ENCODE measurements at places on chromosomes 1 and 21. TPM values are rescaled to one million over a fixed set of nuclear protein-coding genes. Genes with fewer than 3 reads are reported as not detected.

Gene ST6GALNAC5
- total RNA-seq: 6.2 TPM

Gene RGS4
- 0.74 TPM for total RNA-seq

Gene NEXN
- 2.6 TPM for total RNA-seq

- no peaks in the 10 kb centered on the region for H3K36me3 ChIP-seq
- H3K4me3 ChIP-seq: no peak overlapping the region
- H3K27ac ChIP-seq: no peak overlapping the region
- DNase-seq: no peak
Observed at GRCh38 chr1:216168546-216168945, 254.7 kb downstream of the USH2A start.

GRCh38 chr1:68327414-68327813 is 95.1 kb upstream of the WLS start:
- no peak overlapping the region for H3K4me3 ChIP-seq
- H3K27ac ChIP-seq: no peak overlapping the region
- H3K27me3 ChIP-seq: no peaks in the 10 kb centered on the region
- no peak for DNase-seq
- no peaks in the 10 kb centered on the region for H3K36me3 ChIP-seq
- no peaks in the 10 kb centered on the region for H3K4me1 ChIP-seq

DNA sequence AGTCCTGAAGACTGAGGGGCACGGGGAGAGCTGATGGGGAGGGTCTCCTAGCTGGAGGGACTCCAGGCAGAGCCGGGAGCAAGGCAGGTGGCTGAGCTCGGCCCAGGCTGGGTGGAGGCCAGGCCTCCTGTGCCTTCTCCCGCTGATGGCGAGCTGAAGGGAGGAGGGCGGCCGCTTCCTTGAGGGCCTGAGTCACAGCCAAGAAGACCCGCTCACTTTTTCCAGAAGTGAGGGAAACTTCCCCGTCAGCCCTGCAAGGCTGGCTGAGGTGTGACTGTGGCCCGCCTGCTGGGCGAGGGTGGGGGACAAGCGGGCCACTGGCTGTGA is 1.7 kb upstream of the VWA1 start:
- DNase-seq: no peak
- no peak overlapping the region for H3K4me3 ChIP-seq
- H3K27ac ChIP-seq: peak overlapping the region; percentile 59
- no peaks in the 10 kb centered on the region for H3K36me3 ChIP-seq
- H3K4me1 ChIP-seq: no peaks in the 10 kb centered on the region

DNA sequence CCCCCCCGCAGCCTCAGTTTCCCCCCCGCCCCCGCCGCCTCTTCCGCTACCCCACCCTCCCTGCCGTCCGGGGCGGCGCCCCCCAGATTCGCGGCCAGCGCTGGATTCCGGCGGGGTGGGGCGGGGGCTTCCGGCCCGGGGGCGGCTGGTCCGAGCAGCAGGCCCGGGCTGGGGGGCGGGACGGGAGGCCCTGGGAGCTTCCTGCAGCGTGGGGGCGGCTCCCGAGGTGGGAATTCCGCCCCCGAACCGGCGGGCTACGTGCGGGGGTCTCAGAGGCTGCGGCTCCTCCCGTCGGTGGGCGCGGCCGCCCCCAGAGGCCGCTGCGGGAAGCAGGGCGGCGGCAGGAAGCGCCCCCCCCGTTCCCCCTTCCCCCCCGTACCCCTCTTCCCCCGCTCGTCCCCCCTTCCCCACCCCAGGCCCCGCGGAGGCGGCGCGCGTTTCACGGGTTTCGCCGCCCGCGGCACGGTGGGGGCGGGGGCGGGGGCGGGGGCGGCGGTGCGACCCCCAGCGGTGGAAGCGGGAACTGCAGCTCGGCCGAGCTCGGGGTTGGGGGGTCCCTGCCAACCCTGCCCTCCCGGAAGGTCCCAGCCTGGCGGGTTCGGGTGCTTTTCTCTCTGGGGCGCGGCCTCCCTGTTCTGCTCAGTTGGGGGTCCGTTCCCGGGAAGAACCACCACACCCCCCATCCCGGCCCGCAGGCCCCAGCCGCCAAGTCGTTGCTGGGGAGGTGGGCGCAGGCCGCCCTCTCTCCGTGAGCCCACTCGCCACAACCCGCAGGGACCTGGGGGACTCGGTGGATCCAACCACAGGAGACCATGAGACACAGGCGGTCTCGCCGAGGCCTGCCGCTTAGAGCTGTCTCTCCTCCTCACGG is 76.3 kb downstream of the MORN1 start:
- no peak overlapping the region for H3K4me3 ChIP-seq
- H3K27me3 ChIP-seq: no peaks in the 10 kb centered on the region
- peak overlapping the region; percentile 34 for H3K27ac ChIP-seq
- no peaks in the 10 kb centered on the region for H3K36me3 ChIP-seq
- DNase-seq: no peak

GRCh38 chr1:159974350-159974965 is 20.4 kb upstream of the SLAMF9 start:
- H3K27me3 ChIP-seq: peaks cover 3% of the 10 kb centered on the region
- no peak overlapping the region for H3K4me3 ChIP-seq
- no peaks in the 10 kb centered on the region for H3K36me3 ChIP-seq
- no peak overlapping the region for H3K27ac ChIP-seq
- no peak for DNase-seq

Data from H1 (cell line).